ENCODE measurements at places on chromosomes 1 and 21.

GRCh38 chr1:48750109-48750508 lies 26.6 kb downstream of the BEND5 start:
- DNase-seq: no peak

GRCh38 chr1:4743978-4744750 lies 89.8 kb downstream of the AJAP1 start:
- DNase-seq: no peak

GRCh38 chr1:37605061-37605650 lies 9.4 kb upstream of the GNL2 start:
- no peak for DNase-seq

DNA sequence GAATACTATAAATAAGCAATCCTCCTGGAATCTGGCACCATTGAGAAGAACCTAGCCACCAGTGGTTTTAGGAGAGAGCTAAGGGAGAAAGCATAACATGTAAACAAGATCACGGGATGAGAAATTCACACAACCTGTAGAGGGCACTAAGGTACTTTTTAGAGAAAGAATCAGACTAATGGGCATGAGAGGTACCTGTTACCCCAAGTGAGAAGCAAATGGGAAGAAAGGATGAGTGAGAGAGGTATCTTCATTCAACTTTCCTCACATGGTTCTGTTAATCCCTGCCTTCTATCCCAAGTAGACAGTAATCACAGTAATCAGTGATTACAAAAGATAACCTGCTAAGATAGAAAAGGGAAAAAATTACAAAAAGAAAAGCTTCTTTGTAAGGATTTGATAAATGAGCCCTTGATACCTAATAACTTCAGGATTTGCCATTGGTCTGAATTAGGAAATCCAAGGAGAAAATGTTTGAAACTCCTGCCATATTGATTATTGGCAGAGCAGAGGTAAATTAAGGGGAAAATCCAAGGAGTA lies 251.1 kb upstream of the ADGRL2 start:
- no peak for DNase-seq

GRCh38 chr1:4768553-4768952 lies 114.1 kb downstream of the AJAP1 start:
- DNase-seq: no peak

- no peak for DNase-seq
These were observed 1.7 kb downstream of the SSX2IP start for GRCh38 chr1:84688463-84689061.

GRCh38 chr1:72284084-72284347 lies 1.7 kb upstream of the NEGR1 start:
- DNase-seq: peak; percentile 86

DNA sequence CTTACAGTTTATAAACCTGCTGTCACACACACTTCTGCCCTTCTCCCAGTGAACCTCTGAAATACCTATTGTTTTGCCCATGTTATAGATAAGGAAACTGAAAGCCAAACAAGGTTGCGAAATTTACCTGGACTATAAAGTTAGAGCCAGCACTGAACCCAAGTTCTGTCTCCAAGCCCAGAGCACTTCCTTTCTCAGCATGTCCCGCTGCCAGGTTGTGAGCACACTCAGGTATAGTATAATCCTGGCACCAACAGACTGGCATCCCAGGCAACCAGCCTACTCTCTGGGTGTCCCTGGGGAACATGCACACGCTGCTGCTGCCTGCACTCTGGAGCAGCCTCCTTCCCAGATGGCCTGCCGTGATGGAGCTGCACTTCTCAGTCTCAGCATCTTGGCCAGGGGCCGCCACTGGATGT lies 45.1 kb downstream of the PGBD5 start:
- DNase-seq: no peak

- DNase-seq: no peak
These were observed 54.9 kb downstream of the KCNK1 start for GRCh38 chr1:233668725-233669294.

DNA sequence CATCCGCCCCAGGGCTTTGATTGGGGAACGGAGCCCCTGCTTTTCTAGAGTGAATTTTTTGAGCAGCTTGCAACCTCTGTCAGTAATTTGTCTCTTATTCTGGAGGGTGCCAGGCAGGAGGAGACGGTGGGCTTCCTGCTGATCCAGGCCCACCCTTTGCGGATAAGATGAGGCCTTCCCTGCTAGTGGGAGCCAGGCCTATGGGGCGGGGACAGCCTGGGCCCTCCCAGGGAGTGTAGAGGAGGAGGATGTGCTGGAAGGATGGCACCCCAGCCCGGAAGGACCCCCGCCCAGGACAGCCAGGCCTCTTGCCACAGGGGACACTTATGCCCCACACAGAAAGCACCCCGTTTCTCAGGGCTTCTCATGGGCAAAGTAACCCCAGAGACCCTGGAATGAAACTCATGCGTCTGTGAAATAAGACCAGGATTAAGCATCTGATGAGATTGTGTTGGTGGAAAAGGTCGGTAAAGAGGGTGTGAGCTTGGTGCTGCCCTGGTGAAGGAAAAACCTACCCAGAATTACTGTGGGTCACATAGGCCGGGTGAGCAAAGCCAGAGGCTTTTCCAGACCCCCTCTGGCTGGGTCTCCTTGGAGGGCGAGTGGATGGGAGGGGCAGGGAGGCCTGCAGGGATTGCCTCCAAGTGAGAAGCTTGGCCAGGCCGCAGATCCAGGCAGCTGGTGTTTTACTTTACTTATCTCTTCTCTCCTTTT lies 118.7 kb downstream of the SIK1 start:
- DNase-seq: no peak

- DNase-seq: no peak
These were observed 23.4 kb upstream of the MEF2D start for GRCh38 chr1:156523801-156524480.

- DNase-seq: no peak
These were observed 286.6 kb downstream of the COL11A1 start for GRCh38 chr1:102821707-102822106.

DNA sequence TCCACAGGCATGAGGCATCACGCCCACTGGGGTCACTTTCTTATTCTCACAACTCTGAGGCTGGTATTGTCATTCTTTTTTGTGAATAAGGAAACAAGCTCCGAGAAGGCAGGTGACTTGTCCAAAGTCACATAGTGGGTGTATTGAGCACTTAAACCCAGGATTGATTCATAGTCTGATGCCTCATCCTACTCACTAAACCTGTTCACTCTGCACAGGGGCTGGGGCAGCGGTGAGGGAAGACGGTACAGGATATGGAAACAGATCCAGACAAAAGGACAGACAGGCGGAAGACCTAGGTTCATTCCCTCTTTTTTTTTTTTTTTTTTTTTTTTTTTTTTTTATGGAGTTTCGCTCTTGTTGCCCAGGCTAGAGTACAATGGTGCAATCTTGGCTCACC lies 56.6 kb downstream of the NKAIN1 start:
- DNase-seq: no peak

DNA sequence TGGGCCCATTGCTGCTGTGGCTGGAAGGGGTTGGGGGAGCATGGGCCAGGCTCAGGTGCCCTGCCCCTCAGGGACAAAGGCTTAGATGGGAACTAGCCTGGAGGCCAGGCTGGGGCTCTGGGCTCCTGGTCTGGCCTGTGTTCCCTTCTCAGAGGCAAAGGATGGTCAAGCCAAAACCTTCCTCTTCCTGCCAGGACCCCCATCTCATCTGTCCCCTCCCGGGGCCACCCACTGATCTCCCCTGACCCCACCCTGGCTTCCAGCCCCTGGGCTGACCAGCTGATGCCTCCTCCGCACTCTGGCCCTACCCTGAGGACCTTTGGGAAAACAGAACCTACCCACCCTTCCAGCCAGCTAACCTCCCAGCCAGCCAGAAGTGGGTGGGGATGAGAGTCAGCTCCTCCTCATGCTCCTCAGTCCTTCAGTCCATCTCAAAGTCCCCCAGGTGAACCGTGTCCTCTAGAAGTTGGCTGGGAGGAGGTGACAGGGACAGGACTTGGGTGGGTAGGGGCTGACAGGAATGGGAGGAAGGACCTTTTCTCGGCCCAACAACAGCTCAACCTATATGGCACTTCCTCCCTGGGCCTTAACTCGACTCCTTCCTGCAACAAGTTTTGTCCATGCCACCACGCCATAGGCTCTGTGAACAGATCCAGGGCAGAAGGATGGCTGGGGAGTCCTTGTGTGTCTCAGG lies 7.5 kb downstream of the PEAR1 start:
- DNase-seq: no peak

DNA sequence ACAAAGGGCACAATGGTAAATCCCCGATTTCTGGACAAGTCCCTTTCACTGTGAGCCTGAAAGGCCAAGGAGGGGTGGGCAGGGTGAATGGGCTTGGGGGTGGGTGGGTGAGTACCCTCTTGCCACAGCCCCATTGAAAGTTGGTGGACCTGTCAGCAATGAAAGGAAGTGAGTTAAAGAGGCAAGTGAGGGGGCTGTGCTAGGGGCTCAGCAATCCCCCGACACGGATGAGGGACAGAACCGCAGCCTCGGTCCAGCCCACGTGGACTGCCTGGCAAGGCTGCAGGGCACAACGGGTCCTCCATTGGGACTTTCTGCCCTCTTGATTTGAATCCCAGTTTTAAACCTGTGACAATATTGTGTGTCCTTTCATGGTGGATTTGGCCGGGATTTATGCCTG lies 255.3 kb downstream of the FOXD2 start:
- no peak for DNase-seq

GRCh38 chr1:53593758-53594380 lies 134.7 kb downstream of the DMRTB1 start:
- DNase-seq: no peak

GRCh38 chr1:38327559-38327973 lies 281.0 kb upstream of the POU3F1 start:
- DNase-seq: no peak

DNA sequence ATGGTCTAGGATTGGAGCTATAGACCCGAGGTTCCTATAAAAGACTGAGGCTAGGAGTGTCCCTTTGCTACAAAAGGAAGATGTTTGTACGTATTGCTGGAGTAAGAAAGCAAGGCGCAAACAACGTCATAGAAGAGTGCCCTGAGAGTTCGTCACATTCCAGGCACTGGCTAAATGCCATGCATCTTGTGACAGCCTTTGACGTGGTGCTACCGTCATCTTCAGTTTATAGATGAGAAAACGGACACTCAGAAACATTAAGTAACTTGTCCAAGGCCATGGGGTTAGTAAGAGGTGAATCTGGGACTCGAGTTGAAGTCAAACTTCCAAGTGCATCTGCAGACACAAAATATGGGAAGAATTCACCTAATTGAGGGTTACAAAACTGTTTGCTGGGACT lies 104.2 kb upstream of the SLC45A1 start:
- no peak for DNase-seq

GRCh38 chr1:69673321-69673720 lies 105.6 kb downstream of the LRRC7 start:
- no peak for DNase-seq

GRCh38 chr1:4969556-4970129 lies 315.2 kb downstream of the AJAP1 start:
- DNase-seq: no peak

DNA sequence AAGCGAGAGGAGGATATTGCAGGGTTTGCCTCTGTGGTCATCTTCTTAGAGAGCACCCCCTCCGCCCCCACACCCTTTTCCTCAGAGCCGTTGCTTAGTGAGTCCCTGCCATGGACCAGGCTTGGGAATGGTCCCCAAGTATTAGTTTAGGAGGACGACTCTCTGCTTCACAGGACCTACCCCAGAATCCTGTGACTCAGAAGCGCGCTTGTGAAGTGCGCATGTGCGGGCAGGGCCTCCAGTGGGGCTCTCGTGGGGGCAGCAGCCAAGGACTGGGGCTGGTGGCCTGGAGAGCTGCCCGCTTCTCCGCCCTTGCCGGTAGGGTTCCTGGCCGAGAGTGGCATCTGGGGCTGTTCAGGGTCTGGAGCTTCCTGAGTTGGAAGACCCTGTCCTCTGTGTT lies 37.3 kb upstream of the HMGN1 start:
- DNase-seq: peak; percentile 15

GRCh38 chr1:230176871-230177411 lies 109.9 kb downstream of the GALNT2 start:
- DNase-seq: peak; percentile 71

- no peak for DNase-seq
These were observed 35.1 kb downstream of the NUAK2 start for GRCh38 chr1:205286335-205286950.

- no peak for DNase-seq
These were observed 434.6 kb upstream of the PRMT6 start for GRCh38 chr1:106621853-106622252.

DNA sequence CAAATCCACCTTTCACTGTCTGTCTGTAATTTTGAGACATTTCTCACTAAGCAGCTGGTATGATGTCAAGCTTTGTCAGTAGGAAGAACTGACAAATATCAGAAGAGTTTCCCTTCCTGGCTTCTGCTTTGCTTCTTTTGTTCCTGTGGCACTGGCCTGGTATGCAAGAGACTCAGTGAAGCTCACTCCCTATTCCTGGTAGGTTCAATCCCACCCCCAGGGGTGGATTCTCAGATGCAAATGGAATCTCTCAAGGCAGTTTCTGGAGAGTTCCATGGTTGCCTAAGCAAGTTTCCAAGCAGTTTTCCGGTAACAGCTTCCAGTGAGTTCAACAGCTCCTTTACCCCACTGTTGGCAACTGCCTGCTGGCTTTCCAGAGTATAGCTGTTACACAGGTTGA lies 683.4 kb downstream of the PTPRC start:
- DNase-seq: no peak
